ENCODE measurements at places on chromosomes 16 and 17.

- DNase-seq, result no peak
Observed at GRCh38 chr17:676060-676700, 38.5 kb downstream of the VPS53 start.

- no peak for DNase-seq
Observed at GRCh38 chr16:16150117-16150877, 73.0 kb downstream of the ABCC6 start.

DNA sequence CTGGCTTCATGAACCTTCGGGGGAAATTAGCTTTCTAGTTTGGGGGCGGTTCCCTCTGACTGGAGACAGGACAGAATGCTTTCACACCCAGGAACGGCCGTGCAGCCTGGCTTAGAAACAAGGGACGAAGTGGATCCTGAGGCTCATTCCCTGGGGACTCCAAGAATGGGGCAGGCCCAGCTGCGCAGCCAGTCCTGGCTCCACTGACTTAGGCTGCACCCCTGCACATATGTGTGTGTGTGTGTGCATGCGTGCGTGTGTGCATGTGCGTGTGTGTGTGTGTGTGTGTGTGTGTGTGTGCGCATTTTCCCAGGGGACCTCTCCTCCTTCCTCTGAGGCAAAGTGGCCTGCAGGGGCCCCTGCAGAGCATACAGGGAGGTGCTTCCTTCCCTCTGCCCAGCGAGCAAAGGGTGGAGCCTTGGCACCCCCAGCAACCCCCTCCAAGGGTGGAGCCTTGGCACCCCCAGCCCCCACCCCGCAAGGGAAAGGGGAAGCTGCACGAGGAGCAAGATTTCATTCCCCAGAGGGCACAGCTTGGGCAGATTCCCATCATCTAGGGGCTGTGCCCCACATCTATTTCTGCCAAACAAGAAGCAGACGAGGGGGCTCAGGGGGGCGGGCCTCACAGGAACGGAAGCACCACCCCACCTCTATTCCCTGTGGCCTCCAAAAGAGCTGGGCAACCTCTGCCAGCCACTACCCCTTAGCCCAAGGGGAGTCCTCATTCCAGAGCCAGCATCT is 97.6 kb upstream of the CBX4 start:
- DNase-seq, result no peak

DNA sequence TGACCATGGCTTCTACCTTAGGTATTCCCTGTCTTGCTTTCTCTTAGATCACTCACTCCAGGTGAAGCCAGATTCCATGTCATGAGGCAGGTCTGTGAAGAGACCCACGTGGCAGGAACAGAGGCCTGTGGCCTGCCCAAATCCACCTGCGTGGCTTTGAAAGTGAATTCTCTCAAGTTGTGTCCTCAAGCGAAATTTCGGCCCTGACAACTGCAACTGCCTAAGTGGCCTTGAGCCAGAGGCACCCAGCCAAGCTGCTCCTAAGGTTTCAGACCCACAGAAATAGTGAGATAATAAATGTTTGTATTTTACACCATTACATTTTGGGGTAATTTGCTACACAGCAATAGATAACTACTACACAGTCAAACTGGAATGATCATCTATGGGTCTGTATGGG is 497.9 kb downstream of the XYLT1 start:
- no peak for DNase-seq

- DNase-seq, result no peak
Observed at GRCh38 chr16:89988951-89989350, 30.3 kb downstream of the DBNDD1 start.

- no peak for DNase-seq
Observed at GRCh38 chr16:88455610-88456355, 2.7 kb downstream of the ZFPM1 start.

GRCh38 chr17:12644623-12645022 is 21.1 kb upstream of the MYOCD start:
- no peak for DNase-seq

DNA sequence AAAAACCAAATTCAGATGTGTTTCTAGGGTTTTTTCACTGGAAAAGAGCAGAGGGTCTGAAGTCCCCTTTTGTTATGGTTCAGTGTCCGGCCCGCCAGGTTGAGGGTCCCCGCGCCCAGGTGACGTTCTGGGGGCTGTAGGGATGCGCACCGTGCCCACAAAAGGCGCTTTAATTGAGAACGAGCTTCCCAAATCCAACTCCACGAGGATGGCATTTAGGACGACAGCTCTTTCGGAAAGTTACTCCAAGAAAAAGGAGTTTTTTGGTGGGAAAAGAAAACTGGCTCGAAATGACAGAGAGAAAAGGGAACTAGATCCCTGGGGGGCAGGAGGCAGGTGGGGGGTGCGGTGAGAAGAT is 15.9 kb upstream of the ZFHX3 start:
- no peak for DNase-seq

- DNase-seq, result no peak
Observed at GRCh38 chr16:68833251-68833650, 10.1 kb upstream of the TANGO6 start.

GRCh38 chr17:40778461-40778860 is 3.9 kb downstream of the KRT27 start:
- no peak for DNase-seq

DNA sequence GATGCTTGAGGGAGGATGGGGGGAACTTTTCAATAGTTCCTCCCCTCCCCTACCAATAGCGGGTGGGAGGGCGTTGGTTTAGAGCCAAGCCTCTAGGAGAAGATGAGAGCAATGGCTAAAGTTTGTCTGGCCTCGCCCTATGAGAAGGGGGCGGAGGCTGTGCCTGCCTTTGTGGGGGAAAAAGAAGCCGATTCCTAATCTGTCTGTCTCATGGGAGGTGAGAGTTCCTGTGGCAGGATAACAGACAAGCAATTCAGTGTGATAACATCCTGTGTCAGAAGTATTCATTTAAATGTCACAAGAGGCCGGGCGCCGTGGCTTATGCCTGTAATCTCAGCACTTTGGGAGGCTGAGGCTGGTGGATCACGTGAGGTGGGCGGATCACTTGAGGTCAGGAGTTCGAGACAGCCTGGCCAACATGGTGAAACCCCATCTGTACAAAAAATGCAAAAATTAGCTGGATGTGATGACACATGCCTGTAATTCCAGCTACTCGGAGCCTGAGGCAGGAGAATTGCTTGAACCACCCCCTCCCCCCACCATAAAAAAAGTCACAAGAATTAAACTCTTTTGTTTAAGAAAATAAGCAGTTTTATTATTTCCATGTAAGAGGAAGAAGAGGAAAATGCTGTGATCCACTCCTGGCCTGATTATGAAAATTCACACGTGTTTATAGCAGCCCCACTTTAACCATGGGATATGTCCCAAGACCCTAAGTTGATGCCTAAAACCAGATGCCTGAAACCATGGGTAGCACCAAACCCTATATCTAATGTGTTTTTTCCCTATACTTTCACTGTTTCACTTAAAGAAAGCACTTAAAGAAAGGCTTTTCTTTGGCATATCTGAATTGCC is 1.7 kb downstream of the SLFN5 start:
- DNase-seq, result no peak

DNA sequence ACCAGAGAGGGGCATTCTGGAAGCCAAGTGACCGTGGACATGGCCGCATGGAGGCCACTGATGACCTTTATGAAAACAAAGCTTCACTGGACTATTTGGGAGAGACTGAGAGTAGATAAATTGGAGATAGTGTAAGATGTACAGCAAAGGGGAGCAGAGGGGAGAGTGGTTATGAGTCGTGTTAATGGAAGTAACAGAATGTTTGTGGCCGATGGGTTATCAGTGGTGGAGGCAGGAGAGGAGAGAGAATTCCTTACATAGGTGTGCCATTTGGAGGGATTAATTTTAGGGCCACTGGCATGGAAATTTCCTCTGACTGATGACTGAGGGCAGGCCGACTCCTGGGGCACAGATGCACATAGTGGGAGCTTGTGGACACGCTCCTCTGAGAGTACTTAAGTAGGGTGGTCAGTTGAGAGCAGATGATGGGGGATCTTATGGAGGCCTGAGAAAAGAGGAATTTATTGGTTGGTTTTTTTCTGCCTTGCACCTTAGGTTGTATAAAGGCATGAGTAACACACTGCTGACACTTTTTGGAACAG is 19.2 kb downstream of the PRPSAP2 start:
- DNase-seq, result no peak

- no peak for DNase-seq
Observed at GRCh38 chr17:39822051-39822451, 42.1 kb downstream of the IKZF3 start.

DNA sequence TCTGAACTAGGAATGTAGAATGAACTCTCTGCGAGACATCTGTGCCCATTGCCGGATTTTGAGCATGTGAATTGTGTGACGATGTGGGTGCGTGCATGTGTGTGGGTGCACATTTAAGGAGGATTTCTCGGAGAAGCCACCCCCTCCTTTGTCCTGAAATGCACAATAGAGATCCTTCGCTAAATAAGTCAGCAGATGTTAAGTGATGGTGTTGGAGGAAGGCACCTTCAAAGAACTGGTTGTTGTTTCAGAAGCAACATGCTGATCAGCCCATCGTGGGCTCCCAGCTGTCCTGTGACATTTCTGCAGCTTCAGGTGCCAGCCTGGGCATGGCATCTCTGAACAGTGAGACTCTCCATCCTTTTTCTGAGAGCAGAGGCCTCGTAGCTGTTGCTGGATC is 194.9 kb downstream of the MSI2 start:
- no peak for DNase-seq

DNA sequence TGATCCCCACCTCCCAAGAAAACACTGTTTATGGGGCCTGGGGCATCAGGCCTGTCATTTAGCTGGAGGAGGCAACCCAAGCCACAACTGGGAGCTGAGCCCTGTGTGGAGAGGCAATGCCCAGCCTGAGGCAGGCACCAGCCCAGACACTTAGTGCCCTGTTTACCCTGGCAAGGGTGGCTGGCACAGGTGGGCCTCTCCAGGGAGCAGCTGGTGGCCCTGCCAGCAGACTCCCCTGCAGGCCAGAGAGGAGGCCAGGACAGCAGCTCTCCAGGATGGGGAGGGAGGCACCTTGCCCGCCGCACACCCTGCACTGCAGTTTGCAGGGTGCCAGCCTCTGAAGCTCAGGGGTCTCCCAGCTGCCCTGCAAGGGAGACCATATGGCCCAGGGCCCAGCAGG is 9.1 kb upstream of the TMEM92 start:
- no peak for DNase-seq

- DNase-seq, result no peak
Observed at GRCh38 chr16:31108794-31109558, 790 bp downstream of the BCKDK start.

- no peak for DNase-seq
Observed at GRCh38 chr17:18251204-18251603, 7.3 kb downstream of the FLII start.

GRCh38 chr16:75246504-75247205 is 4.8 kb downstream of the BCAR1 start:
- no peak for DNase-seq

DNA sequence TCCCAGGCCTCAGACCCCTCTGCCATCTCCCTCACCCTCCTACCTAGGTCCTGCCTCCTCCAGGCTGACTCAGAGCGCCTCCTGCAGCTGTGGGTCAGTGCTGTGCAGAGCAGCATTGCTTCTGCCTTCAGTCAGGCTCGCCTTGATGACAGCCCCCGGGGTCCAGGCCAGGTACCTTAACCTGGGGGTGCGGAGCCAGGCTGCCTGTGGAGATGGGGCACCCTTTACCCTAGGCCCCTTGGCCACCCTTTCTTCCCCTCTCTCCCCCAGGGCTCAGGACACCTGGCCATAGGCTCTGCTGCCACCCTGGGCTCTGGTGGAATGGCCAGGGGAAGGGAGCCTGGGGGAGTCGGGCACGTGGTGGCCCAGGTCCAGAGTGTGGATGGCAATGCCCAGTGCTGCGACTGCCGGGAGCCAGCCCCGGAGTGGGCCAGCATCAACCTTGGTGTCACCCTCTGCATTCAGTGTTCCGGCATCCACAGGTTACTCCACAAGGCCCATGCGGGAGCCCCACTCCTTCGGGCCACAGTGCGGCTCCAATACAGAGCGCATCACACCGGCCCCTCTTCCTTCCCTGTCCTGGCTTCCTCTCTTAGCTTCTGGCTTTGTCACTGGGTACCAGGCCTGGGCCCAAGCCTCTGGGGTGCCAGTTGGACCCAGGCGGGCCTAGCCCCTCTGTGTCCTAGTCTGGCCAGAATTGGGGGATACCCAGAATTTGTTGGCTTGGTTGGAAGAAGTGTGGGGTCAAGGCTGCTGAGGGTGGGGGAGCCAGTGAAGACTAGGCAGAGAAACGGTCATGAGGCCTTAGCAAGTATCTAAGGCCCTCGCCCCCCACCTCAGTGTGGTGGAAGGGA is 5.0 kb upstream of the KCTD11 start:
- no peak for DNase-seq

GRCh38 chr16:71843572-71843971 is 2.2 kb upstream of the ATXN1L start:
- DNase-seq, result no peak

DNA sequence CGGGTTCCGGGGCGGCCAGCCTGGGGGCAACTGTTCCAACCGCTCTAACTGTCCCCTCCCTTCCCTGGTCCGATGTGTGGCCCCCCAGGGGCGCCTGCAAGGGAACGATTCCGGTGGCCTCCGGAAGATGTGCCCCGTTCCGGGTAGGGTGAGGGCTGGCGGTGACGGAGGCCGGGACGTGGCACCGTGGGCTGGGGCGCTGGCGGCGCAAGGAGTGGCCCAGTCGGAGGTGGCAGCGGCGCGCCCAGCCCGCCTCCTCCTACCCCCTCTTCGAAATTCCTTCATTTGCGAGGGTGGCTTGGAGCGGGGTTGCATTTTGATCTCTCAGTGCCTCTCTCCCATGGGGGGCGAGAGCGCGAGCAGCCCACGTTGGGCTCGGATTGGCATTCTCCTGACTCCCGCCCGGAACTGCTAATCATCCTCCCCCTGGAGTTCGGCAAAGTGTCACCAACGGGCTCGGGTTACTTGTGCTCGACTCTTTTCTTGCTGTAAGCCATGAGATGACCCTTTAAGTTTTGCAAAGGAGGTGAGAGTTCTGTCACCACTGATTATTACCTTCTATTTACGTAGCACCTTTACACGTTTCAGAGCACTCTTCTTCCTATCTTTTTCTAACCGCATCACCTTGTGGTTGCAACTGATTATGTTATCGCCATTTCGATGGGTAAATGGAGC is 622 bp downstream of the NDEL1 start:
- no peak for DNase-seq

GRCh38 chr16:84283314-84284153 is 11.1 kb upstream of the WFDC1 start:
- DNase-seq, result no peak

DNA sequence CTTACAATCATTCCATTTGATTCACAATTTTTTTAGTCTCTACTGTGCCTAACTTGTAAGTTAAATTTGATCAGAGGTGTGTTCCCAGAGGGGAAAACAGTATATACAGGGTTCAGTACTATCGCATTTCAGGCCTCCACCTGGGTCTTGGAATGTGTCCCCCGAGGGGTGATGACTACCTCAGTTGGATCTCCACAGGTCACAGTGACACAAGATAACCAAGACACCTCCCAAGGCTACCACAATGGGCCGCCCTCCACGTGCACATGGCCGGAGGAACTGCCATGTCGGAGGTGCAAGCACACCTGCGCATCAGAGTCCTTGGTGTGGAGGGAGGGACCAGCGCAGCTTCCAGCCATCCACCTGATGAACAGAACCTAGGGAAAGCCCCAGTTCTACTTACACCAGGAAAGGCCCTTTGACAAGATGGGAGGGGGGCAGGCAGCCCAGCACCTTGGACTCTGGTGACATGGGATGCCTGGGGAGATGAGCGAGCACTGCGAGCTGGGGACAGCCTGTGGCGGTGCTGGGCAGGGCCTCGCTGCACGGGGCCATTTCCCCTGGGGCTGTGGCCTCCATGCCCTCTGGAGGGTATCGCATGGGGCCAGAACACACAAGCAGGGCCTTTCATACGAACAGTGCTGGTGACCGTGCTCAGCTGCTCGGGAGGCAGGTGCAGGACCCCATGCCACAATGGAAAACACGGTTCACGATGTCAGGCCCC is 33.9 kb downstream of the PDIA2 start:
- no peak for DNase-seq

GRCh38 chr17:13626703-13627102 is 25.0 kb upstream of the HS3ST3A1 start:
- no peak for DNase-seq
